ENCODE measurements at places on chromosomes 12 and 14.

GRCh38 chr14:30194741-30195148, 267.1 kb upstream of the PRKD1 start:
- no peak for DNase-seq

- DNase-seq = peak; percentile 84
Measured at GRCh38 chr14:91303091-91303923, 58.8 kb upstream of the GPR68 start.

DNA sequence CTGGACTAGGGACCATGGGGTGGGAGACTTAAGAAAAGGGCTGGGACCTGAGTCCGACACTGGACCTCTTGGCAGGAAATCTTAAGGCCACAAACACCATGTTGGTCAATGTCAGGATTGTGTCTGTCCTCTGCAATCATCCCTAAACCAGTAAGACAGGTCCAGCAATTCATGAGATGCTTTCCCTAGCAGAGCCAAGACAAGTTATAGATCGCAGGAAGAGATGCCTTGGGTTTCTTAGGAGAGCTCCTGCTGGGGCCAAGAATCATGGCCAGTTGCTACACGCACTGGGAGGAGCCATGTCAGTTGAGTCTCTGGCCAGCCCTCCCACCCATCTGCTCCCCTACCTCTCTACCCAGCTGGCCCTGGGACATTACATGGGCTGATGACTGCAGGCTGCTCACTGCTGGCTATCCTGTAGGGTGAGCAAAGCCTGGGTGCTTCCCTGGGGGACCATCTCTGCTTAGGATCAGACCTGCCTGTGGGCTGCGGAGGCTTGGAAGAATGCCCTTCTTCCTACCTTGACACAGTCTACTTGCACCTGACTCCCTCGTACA, 14.2 kb downstream of the PLEKHH1 start:
- no peak for DNase-seq

- no peak for DNase-seq
Measured at GRCh38 chr14:94121485-94121884, 7.9 kb downstream of the IFI27L2 start.

GRCh38 chr14:104926619-104927431, 2.1 kb downstream of the PLD4 start:
- DNase-seq = peak; percentile 72

GRCh38 chr12:100141666-100141997, 1.0 kb downstream of the BLTP3B start:
- peak; percentile 89 for DNase-seq

GRCh38 chr14:55220230-55220629, 28.8 kb upstream of the DLGAP5 start:
- no peak for DNase-seq

DNA sequence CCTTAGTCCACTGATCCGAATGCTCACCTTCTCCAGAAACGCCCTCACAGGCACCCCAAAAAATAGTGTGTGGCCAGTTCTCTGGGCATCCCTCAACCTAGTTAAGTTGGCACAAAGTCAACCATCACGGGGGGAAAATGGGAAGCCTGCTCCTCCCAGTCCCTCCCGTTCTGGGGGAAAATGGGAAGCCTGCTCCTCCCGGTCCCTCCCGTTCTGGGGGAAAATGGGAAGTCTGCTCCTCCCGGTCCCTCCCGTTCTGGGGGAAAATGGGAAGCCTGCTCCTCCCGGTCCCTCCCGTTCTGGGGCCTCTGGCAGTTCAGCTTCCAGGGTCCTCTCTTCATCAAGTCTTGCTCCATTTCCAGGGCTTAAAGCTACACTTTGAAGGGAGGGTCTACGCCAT, 106.1 kb downstream of the RIMBP2 start:
- no peak for DNase-seq

DNA sequence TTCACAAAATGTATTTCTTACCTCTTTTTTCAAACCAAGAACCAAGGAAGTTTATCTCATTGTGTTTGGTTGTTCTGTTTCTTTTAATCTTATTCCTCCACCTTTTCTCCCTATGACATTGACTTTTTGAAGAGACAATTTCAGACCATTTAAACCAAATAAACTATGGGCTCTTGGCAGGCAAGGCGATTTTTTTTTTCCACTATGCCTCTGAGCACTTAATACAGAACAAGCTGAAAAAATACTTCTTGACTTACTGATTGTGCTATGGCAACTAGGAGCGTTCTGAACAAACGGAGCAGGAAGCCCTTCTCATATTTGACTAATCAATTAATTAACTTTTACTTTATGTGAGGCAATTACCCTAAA, 98.0 kb downstream of the ZNF664 start:
- DNase-seq = peak; percentile 57

DNA sequence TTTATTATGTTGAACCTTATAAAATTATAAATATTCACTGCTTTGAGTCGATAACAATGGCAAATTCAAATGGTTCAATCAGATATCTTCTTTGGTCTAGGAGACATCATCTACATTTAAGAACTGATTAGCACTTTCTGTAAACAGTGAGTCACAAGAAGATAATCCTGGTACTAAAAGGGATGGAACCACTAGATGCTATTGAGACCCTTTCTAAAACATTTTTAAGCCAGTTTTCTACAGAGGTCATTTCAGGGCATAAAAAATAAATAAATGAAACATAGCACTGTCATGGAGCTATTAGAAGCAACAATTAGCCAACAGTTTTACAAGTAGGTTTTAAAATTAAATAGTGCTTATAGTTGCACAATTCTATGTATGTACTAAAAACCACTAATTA, 212.2 kb downstream of the DUSP6 start:
- no peak for DNase-seq

DNA sequence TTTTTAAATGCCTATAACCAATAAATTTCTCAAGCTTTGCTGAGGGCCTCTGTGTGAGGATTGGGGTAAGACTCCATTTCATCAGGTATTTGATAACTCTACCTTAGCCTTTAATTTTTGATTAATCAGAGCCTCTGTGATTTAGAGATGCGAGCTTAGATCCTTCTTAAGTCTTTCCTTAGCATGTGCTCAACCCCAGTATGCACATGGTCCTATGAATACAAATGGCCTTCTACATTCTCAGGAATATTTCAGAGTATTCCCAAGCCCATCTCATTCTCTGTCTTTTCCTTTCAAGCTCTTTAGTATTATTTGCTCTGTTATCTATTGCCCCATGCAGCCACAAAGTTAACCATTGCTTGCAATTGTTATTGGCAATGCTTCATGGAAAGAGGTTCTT, 1407.7 kb downstream of the LRFN5 start:
- no peak for DNase-seq

GRCh38 chr12:87280893-87281292, 748.3 kb downstream of the C12orf50 start:
- DNase-seq = no peak

DNA sequence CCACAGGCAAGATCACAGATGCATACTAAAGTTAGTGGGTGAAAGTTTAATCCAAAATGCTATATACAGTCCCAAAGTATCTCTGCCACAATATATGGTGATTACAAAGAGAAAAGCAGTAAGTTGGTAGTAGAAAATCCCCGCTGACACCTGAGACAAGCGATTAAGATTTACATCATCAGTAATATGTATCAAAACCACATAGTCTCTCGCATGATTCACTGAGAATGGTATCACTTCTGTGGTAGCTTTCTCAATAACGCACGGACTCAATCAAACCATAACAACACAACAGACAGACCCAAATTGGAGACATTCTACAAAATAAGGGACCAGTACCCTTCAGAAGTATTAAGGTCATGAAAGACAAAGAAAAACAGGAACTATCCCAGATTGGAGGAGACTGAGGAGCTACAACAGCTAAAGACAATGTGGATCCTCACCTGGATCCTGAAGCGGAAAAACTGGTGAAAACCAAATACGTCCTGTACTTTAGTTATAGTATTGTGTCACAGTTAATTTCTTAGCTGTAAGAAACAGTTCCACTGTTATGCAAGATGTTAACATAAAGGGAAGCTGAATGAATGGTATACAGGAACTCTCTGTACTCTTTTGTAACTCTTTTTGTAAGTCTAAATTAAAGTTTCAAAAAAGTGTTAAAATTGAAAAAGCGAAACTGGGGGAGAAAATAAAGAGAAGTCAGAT, 51.0 kb downstream of the SPTLC2 start:
- DNase-seq = no peak

All from osteoblast (primary cell).